ENCODE measurements at places on chromosomes 13 and 19. TPM values are rescaled to one million over a fixed set of nuclear protein-coding genes. Genes with fewer than 3 reads are reported as not detected.

TGFBR3L gene
- 5.6 TPM for total RNA-seq

MCF2L gene
- total RNA-seq = 0.36 TPM

FCAR gene
- not detected for total RNA-seq

PRR22 gene
- total RNA-seq = 0.13 TPM

LGALS14 gene
- total RNA-seq = not detected

RGS9BP gene
- 0.56 TPM for total RNA-seq

CLEC17A gene
- 0.13 TPM for total RNA-seq

LRRC63 gene
- not detected for total RNA-seq

CYP2A7 gene
- not detected for total RNA-seq

MISP3 gene
- total RNA-seq = 1.6 TPM

ATP4B gene
- total RNA-seq = not detected

ERICH6B gene
- total RNA-seq = not detected

TTYH1 gene
- not detected for total RNA-seq

MBD3L2 gene
- not detected for total RNA-seq

PSG4 gene
- 0.36 TPM for total RNA-seq

SYT3 gene
- total RNA-seq = 0.20 TPM

MAU2 gene
- total RNA-seq = 39.6 TPM

NECTIN2 gene
- 85.9 TPM for total RNA-seq

ZSCAN4 gene
- not detected for total RNA-seq

CTXN1 gene
- total RNA-seq = 7.4 TPM

ATP8A2 gene
- total RNA-seq = 0.03 TPM

MYO16 gene
- not detected for total RNA-seq

STAP2 gene
- 2.2 TPM for total RNA-seq

CSNK1G2 gene
- total RNA-seq = 78.5 TPM

PRODH2 gene
- total RNA-seq = not detected

ZSCAN22 gene
- 4.2 TPM for total RNA-seq

IRF3 gene
- total RNA-seq = 64.3 TPM

GPC6 gene
- 54.6 TPM for total RNA-seq

SBK2 gene
- 0.13 TPM for total RNA-seq

SRRM5 gene
- total RNA-seq = 0.03 TPM

CEACAM3 gene
- total RNA-seq = not detected

MYH14 gene
- 0.13 TPM for total RNA-seq

CASP14 gene
- total RNA-seq = not detected

PSG6 gene
- not detected for total RNA-seq

PSG7 gene
- total RNA-seq = 0.30 TPM

RUBCNL gene
- total RNA-seq = 2.7 TPM

PINLYP gene
- 1.3 TPM for total RNA-seq

LILRA2 gene
- not detected for total RNA-seq

ZNF628 gene
- total RNA-seq = 1.2 TPM

QPCTL gene
- 18.1 TPM for total RNA-seq

PRTN3 gene
- total RNA-seq = not detected

KISS1R gene
- not detected for total RNA-seq

CYP2S1 gene
- total RNA-seq = 0.46 TPM

ZNF560 gene
- total RNA-seq = 0.33 TPM

TMEM221 gene
- 0.20 TPM for total RNA-seq

All from smooth muscle cell of the pulmonary artery (primary cell).